Stimulated activated CD4-positive, alpha-beta T cell treated with anti-CD3 and anti-CD28 coated beads, Interleukin-12 subunit alpha, Interleukin-12 subunit beta, amount 100 ng/mL, for 4 hours (primary cell): ENCODE measurements at places on chromosomes 5 and 9.

DNA sequence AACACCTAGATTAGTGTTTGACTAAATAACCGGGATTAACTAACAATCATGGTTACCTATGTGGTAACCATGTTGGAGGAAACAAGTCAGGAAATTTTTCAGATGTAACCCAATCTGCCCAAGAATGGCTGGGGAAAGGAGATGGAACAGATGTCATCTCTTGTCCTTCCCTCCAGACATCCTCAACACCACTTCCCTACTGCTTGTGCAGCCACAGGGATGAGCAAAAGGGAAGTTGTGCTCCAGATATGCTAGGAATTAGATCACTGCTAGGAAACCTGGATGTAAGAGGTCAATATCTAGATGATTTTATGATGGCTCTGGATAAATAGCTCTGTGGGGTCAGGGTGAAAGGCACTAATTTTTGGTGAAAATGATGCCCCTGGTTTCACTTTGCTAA is 61.3 kb upstream of the ELL2 start:
- DNase-seq = no peak

DNA sequence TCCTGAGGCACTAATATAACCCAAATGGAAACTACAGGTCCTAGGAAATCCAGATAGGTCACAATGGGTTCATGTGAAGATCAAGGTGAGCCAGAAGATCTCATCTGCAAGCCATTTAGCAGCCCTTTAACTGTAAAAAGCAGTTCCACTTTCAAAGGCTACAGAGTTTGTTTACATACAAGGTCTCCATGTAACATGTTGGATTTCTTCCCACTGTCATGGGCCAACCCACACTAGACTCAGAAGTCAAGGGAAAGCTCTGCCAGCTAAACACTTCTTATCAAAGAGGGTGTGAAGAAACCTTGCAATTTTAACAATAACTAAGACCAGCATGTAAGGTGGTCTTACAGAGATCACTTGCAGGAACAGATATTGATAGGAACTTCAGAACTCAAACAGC is 3.8 kb upstream of the CTNNAL1 start:
- DNase-seq = no peak

DNA sequence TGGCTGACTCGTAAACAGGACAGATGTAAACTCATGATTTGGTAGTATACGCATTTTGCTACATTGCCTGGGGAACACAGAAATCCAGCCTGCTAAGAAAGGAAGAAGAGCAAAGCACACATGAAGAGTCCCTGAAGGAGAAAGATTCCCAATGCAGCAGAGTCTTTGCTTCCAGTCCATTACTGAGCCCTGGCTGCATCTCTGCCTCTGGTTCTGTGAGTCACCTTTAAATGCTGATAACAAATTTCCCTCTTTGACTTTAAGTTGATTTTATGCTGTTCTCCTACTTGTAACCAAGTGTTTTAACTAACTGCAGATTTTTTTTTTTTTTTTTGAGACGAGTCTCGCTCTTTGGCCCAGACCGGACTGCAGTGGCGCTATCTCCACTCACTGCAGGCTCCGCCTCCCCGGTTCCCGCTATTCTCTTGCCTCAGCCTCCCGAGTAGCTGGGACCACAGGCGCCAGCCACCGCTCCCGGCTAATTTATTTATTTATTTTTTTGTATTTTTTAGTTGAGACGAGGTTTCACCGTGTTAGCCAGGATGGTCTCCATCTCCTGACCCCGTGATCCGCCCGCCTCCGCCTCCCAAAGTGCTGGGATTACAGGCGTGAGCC is 8.5 kb upstream of the PRXL2C start:
- no peak for DNase-seq

DNA sequence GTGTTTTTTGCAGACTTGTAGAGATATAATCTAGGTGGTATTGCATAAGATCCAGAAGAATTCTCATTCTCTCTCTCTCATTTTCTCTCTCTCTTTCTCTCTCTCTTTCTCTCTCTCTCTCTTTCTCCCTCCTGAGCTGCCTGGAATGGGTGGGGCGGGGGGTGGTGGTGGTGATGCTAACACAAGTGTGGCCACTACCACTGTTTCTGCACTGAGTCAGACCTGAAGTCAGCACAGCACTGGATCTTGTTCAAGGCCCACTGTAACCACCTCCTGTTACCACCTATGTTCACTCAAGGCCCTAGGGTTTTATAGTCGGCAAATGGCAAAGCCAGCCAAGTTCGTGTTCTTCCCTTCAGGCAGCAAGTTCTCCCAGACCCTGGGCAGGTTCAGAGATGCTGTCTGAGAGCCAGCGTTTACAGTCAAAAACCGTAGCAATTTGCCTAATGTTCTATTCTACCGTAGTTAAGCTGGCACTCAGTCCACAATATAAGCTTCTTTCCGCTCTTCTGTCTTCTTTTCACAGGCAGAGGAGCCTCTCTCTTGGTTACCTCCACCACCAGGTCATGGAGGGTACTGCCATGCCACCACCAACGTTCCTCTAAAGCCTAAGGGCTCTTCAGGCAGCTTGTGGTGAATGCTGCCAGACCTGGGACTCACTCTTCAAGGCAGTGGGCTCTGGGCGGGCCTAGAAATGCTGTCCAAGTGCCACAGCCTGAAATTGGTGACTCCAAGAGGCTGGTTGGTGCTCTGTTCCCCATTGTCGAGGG is 235.7 kb upstream of the PRR16 start:
- no peak for DNase-seq

DNA sequence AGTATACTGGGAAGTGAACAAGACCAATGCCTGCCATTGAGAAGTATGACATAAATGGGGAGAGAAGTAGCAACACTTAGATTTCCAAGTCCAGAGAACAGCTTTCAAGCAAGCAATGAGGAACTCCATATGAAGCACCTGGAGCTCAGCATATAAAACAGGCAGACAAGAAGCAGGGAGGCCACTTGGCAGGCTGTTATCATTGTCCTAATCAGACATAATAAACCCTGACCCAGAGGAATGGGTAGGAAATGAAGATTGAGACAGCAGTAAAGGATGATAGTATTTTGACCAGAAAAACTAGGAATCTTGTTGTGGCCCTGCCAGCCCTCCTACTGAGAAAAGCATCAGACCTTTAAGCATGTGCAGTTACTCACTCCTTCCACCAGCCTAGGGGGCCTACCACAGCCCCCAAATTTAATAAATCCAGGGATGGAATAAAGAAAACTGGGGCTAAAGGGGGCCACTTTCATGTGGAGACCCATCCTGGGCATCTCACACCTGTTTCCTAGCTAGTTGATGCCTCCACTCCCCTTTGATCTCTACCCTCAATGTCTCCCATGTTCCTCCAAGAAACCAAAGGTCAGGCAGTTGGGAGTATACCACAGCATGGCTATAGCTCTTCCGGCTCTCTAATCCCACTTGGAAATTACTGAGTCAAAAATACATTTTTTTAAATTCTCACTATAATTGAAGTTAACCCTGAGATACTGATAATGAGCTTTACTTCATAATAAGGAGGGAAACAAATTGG is 135.1 kb downstream of the SIL1 start:
- no peak for DNase-seq

GRCh38 chr5:14526493-14526892 is 55.1 kb upstream of the OTULINL start:
- DNase-seq = no peak

DNA sequence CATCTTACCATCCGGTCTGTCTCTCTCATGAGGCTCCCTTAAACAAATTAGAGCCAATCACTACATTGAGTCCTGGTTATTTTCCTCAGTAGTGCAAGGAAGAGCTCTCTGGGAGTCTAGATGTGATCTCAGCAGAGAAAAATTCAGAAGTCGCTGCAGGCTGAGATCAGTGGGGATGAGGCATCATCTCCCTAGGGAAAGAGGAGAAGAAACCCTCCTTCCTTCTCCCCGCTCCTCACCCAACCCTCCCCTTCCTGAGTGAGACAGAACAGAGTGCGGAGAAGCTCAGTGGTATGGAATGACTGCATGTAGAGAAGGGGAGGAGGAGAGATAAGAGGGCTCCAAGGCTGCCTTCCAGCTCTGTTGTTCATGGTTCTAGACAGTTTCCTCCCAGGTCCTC is 80.5 kb downstream of the PAPPA start:
- DNase-seq = no peak

DNA sequence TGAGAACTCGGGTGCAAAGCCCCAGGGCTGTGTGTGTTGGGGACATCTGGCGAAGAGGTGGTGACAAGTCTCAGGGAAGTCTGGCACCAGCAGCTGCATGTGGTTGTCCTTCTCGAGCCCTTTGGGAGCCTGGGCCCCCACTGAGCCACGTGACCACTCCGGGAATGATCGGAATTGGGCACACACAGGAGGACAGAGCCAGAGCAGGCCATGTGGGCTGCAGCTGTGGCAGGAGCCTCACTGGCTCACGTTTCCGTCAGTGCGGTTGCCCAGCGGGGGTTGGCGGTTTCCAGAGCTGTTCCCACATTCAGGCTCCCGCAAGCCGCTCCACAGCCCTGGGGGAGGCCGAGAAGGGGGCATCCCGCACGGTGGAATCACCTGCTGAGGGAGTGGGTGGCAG is 6.8 kb upstream of the CEL start:
- no peak for DNase-seq

GRCh38 chr9:81377921-81378320 is 311.4 kb downstream of the TLE1 start:
- DNase-seq = no peak

DNA sequence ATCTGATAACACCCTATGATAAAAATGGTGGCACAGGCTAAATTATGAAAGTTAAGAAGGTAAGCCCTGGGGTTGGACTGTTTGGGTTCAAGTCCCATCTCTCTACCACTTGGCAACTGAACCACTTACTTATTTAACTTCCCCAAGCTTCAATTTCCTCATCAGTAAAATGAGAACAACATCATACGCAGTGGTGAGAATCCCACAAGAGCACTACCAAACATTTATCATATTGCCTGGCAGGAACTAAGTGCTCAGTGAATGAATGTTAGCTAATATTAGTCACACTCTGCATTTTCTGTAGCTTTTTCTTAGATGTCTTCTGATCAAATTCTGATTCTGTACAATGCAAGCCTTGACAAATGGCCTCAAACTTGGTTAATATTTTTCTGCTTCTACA is 306.7 kb downstream of the EBF1 start:
- DNase-seq = no peak

DNA sequence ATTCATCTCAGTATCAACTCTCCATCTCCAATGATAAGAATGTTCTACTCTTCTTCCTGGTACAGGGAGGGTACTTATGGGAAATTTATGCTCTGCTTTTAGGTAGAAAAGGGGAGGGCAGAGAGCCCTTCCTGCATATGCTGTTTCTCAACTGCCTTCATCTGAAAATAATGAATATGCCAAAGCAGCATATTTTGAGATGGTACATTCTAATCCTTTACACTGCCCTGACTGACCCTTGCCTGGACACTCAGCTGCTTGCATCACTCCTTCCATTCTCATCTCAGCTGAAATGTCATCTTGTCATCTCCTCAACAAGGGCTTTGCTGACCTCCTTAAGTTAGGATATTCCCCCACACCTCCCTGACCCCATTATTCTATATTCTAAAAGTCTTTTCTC is 68.5 kb downstream of the ALDH7A1 start:
- DNase-seq = no peak

DNA sequence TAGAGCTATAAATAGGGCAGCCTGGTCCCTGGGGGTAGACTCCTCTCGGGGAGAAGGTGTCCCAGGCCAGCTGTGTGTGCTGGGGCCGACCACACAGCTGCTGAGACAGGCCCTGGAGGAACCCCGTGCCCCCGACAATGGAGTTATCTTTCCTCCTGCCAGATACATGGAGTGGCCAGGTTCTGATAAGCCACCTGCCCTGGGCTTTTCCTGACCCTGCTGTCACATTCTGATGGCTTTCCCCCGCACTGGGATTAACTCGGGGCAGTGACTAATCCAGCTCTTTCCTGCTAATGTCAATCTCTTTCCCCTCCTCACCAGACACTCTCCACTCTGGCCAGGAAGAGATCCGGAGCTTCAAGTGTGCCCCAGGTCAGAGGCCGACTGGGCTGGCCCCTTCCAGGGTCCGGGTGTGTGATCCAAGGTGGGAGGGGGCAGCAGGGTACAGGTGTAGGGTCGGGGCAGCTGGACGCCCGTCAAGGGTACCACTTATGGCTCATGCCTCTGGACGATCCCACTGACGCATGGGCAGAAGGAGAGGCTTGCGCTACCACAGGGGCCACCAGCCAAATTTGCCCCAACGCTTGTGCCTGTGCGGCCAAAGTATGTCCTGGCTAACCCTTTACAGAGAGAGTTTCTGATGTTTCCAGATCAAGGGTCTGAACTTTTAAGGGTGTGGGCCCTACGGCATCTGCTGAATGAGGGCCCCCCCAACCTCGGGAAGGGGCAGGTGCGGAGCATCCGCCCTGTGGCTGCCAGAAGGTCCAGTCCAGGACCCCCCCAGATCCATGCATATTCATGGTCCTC is 20.6 kb upstream of the COL5A1 start:
- DNase-seq = no peak

- no peak for DNase-seq
Observed at GRCh38 chr9:137666513-137666822, 47.7 kb downstream of the EHMT1 start.

DNA sequence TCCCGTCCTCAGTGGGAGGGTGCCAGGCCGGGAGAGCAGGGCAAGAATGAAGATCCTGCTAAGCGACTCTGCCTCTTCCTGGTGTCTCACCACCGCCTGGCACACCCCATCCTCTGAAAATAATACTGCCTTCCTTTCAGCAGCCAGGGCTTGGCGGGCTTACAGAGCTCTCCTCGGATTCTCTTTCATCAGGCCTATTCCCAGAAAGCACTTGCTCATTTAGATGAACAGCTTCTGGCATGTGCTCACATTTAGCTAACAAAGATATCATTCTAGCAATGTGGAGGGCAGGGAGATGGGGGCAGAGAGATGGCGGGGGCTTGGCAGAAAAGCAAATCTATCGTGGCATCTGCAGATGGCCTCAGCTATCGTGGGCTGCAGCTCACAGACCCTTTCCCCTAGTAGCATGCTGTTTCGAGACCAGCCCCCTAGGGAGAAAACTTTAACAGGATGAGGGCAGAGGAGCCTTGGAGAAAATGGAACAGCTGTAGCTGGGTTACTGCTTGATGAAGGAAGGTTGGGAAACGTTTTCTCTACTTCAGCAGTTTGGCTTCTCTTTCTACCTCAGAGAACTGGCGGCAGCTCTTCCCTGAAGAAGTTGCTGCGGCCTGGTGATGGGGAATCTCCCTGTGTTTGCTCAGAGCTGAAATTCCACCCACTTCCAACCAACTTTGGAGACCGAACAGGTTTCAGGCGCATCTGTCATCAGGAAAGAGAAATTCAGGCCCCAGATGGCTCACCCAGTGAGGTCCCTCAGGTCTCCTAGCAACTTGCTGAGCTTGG is 102.1 kb downstream of the TMEM174 start:
- DNase-seq = no peak

DNA sequence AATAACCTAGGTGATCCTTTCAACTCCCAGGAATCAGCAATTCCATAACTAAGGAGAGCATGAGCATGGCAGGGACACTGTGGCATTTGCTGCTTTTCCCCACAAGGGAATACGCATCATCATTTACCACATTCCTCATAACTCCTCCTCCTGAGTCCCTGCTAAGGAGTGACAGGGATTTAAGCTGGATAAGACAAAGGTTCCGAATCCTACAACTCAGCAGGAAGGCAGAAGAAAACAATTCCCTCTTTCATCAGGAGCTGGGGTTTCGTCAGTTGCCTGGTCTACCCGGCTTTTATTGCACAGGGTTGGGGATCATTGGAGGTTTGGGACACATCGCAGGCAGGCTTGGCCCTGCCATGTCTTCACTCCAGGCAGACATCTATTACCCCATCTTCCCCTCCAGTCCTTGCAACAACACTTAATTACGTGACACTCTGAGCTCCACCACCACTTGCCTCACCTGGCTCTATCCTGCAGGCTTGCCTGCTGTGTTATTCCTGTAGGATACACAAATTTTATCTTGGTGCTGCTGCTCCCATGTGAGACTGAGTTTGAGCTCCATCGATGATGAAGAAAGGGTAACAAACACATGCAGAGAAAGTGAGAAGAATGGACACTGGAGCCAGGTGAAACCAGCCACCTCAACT is 563.0 kb upstream of the KLF4 start:
- DNase-seq = no peak
